HT-29 (cell line): ENCODE measurements at places on chromosomes 4 and X. TPM values are rescaled to one million over a fixed set of nuclear protein-coding genes. Genes with fewer than 3 reads are reported as not detected.

Gene ZRSR2
- total RNA-seq = 1.9 and 3.8 TPM in 2 replicates

Gene AMBN
- total RNA-seq = not detected in 2 replicates

- DNase-seq = no peak
Measured at GRCh38 chrX:50198348-50198747, 2.5 kb downstream of the AKAP4 start.

DNA sequence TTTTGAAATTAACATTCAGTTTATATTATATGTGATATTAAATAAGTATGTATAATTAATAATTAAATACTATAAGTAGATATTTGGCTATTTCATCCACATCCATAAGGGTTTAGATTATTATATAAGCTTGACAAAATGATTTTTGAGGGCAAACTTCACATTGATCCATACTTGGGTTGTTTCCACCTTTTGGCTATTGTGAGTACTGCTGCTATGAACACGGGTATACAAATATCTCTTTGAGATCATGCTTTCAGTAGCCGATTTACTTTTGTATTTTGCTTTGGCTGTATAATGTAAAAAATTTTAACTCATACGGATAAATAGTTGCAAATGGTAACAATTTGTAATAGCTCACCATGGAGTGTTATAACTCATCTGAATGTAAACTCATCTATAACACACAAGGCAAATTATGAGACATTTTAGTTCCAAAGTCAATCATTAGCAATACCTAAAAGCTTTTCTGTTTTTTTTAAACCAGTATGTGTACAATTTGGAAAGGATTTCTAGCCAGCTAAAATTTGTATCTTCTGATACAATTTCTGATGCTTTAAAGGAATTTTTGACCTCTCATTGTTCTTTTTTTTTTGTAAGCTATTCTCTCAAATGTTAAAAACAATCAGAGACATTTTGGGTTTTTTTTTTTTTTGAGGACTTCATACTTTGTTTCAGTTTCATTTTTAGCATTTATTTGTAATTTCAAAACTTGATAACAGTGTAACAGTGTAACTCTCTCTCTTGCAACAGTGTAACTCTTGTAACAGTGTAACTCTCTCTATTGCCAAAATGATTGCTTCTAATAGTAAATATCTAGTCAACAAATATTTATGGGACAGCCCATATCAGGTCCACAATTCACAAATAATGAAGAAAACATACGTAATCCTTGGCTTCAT lies 51.8 kb upstream of the ARX start:
- DNase-seq = no peak

DNA sequence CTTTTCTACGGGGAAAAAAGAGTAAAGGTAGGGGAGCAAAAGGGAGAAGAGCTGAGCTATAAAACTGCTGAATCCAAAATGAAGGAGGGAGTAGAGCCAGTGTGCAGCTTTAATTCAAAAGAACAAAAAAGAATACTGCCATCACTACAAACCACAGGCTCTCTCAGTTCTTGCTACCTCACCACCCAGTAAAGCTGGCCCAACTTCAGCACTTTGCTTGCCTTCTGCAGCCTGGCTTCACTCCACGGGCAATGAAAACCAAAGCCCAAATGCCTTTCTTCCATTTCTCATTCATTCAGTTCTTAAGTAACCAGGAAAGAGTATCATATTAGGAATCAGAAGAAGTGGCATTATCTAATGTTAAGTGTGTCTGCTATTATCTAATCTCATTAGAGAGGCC lies 376.8 kb downstream of the BCOR start:
- no peak for DNase-seq

- DNase-seq = no peak
Measured at GRCh38 chr4:119739796-119740195, 111.2 kb upstream of the PDE5A start.
